ENCODE measurements at places on chromosomes 2 and 18.
A peak's percentile ranks its signal among the peaks of the same experiment; 100 is the strongest.

DNA sequence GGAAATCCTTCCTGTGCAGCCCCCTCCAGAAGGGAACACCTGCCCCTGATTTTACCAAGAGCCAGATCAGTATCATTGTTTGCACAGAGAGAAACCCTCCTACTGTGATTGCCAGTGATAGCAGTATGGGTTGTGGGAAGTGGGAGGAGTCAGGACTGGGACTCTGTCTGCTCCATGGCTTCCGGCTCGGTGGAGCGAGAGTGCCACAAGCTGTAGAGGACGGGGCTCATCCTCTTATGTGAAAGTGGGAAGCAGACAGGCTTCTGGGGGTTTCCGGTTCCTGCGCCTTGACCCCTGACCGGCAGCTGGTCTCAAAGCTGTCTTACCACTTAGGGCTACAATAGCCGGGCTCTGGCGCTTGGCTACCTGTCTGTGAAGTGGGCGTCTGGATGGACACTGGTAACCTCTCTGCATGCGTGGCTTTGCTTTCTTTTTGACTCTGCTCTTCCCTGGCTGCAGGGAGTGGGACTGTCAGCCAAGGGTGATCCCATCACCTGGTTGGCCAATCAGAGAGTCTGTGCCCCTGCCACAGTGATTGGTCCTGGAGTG lies 79.7 kb downstream of the BCL2L11 start:
- H3K27me3 ChIP-seq = no peaks in the 10 kb centered on the region
- no peaks in the 10 kb centered on the region for H3K36me3 ChIP-seq
- H3K4me1 ChIP-seq = no peaks in the 10 kb centered on the region
- no peak for DNase-seq
- H3K4me3 ChIP-seq = no peak overlapping the region
- H3K27ac ChIP-seq = no peak overlapping the region

DNA sequence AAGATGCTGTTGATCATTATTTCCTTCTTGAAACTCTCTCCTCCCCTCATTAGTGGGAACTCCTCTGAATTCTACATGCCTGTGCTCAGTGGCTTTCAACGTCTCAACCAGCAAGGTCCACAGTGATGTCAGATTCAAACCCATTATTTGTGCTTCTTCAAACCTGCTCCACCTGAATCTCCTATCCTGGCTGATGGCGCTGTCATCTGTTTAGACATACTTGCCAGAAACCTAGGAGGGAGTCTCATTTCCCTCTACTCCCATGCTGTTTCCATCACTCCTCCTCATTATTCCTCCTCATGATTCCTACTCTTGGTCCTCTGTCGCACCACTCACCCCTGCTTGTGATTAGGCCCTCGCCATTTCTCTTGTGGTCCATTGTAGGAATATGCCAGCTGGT lies 2.9 kb upstream of the LPIN2 start:
- DNase-seq = no peak
- no peaks in the 10 kb centered on the region for H3K36me3 ChIP-seq
- H3K27ac ChIP-seq = no peak overlapping the region
- no peak overlapping the region for H3K4me3 ChIP-seq
- no peaks in the 10 kb centered on the region for H3K4me1 ChIP-seq

DNA sequence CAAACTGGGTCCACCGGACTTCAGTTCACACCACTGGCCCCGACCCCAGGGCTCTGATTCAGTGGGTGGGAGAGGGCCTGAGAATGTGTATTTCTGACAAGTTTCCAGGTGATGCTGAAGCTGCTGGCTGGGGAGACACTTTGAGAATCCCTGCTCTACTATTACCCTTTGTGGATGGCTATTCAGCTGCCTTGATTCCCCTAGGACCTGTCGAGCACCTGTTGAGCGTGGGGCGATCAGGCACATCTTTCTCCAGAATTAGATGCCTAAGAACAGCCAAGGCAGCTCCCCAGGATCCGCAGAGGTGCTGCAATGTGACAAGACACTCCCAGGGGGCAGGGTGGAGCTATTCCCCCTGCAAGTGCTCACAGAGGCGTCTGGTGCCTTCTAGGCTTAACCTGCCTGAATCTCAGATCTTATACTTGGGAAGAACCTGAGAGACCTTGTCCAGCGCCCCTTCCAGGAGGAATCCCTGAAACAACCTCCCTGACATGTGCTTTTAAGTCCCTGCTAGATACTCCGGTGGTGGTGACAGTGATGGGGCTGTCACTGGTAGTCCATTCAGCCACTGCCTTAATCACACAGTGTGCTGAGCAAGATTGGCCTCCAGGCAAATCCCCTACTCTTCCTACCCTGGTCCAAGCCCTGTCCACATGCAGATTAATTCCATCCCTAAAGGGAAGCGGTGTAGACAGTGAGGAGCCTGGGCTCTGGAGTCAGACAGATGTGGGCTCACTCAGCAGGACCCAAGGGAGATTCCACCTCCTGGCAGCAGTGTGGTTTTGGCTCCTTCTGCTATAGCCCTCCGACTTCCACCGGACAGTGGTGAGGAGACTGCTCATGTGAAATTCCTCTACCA lies 43.4 kb upstream of the OTOF start:
- DNase-seq = no peak
- H3K4me3 ChIP-seq = no peak overlapping the region
- no peaks in the 10 kb centered on the region for H3K4me1 ChIP-seq
- H3K27me3 ChIP-seq = no peaks in the 10 kb centered on the region
- H3K36me3 ChIP-seq = no peaks in the 10 kb centered on the region

DNA sequence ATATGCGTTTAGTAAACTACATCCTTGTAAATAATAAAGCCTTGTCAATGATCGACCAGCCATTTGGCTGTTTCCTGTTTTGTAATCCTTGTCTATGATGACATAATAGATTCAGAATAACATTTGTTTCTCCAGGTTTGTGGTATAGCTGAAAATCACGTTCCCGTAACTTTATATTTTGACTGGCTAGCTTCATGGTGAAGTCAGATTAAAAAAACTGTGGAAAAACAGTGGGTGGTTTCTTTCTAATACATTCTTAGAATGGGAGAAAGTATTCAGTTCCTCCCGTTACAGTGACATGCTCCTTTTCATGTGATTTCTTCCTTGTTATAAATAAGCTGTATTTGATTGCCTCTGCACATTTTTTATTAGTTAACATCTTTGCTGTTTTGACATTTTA lies 366.9 kb downstream of the NYAP2 start:
- DNase-seq = no peak
- no peaks in the 10 kb centered on the region for H3K4me1 ChIP-seq
- no peaks in the 10 kb centered on the region for H3K36me3 ChIP-seq
- no peaks in the 10 kb centered on the region for H3K27me3 ChIP-seq

DNA sequence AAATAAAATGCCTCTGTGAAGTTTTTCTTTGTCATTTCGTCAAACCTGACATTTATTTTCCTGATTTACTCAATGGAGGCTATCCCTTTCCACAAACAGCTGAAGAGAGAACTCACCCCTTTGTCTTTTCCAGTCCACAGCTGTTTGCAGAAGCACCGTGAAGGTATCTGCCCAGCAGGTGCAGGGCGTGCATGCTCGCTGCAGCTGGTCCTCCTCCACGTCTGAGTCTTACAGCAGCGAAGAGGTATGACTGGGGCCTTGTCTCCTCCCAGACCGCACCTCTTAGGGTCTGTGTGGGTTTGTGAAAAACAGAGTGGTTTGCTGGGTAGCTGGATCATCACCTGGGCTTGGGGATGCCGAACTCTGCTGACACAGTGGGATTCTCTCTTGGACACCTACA lies 9.7 kb downstream of the SPP2 start:
- no peaks in the 10 kb centered on the region for H3K27me3 ChIP-seq
- H3K36me3 ChIP-seq = no peaks in the 10 kb centered on the region
- DNase-seq = no peak
- H3K4me3 ChIP-seq = no peak overlapping the region

DNA sequence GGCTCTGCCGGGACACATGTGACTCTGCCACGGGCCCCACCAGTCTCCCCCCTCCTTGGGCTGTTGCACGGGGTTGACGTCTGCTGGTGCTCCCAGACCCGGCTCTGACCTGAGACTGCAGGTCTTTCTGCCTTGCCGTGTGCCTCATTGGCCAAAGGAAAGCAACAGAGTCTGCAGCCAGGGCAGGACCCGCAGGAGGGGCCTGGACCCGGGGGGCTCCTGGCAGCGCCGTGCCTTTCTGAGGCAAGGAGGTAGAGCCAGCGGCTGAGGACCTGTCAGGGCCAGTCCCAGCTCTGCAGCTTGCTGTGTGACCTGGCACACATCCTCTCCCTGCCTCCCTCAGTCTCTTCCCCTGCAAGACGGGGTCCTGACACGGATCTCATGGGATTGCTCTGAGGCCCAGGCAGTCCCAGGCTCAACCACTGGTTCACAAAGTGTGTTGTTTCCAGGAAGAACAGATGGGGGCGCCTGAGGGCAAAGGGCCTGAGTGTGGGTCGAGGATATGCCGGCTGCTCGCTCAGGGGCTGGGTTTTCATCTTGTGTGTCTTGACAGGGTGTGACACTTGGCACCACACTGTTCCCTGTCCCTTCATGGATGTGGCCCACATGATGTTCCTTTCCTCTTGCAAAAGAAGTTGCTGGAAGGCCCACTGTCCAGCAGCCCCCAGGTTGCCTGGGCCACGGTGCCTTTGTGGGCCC lies 9.0 kb downstream of the CAPN10 start:
- no peaks in the 10 kb centered on the region for H3K27me3 ChIP-seq
- peaks cover 25% of the 10 kb centered on the region for H3K4me1 ChIP-seq
- DNase-seq = no peak

DNA sequence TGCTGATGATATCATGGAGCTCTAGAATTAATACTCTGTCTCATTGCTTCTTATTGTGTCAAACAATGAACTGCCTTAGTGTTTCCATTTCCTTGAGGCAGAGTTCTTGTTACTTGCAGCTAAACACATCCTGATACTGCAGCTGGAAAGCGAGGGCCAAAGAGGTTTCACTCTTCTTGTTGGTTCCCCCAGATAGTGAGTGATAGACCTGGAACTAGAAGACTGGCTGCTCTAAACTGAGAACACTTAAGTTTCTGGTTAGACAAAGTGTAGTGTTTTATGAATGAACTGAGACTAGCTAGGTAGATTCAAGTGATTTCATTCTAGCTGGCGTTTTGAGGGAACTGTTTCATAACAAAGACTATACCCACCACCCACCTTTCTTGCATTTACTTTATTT lies 321.7 kb downstream of the TXNL1 start:
- H3K27ac ChIP-seq = no peak overlapping the region
- no peak for DNase-seq
- no peaks in the 10 kb centered on the region for H3K36me3 ChIP-seq
- no peaks in the 10 kb centered on the region for H3K27me3 ChIP-seq
- H3K4me1 ChIP-seq = no peaks in the 10 kb centered on the region

- no peak overlapping the region for H3K4me3 ChIP-seq
- H3K27me3 ChIP-seq = no peaks in the 10 kb centered on the region
- H3K36me3 ChIP-seq = no peaks in the 10 kb centered on the region
Observed at GRCh38 chr2:207067473-207067872, 98.3 kb downstream of the KLF7 start.

- no peaks in the 10 kb centered on the region for H3K36me3 ChIP-seq
- no peak overlapping the region for H3K4me3 ChIP-seq
- no peaks in the 10 kb centered on the region for H3K27me3 ChIP-seq
Observed at GRCh38 chr2:54968561-54969218, 81.6 kb downstream of the RTN4 start.

DNA sequence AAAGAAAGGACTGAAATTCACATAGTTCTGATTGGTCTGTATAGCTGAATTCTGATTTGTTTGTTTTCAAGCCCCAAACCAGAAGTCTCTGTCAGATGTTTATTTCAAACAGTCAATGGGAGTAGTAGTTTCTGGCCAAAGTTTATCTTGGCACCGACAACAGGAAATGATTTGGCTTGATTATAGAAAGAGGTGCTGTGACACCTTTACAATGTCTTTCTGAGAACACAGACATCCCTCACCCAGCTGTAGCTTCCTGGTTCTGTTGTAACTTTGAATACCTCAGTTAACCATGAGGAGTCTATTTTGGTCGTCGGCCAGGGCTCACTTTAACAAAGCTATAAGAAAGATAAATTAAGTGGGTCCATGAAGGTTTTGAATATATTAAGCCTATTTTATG lies 545.0 kb upstream of the ZNF804A start:
- H3K27me3 ChIP-seq = no peaks in the 10 kb centered on the region
- no peak overlapping the region for H3K27ac ChIP-seq
- H3K4me1 ChIP-seq = no peaks in the 10 kb centered on the region
- no peaks in the 10 kb centered on the region for H3K36me3 ChIP-seq
- H3K4me3 ChIP-seq = no peak overlapping the region
- DNase-seq = peak; percentile 48

GRCh38 chr2:229586746-229587705 lies 127.3 kb downstream of the DNER start:
- H3K36me3 ChIP-seq = no peaks in the 10 kb centered on the region
- H3K4me3 ChIP-seq = no peak overlapping the region
- no peaks in the 10 kb centered on the region for H3K4me1 ChIP-seq
- no peaks in the 10 kb centered on the region for H3K27me3 ChIP-seq
- peak overlapping the region; percentile 43 for H3K27ac ChIP-seq

GRCh38 chr2:107064750-107065149 lies 178.8 kb upstream of the ST6GAL2 start:
- no peaks in the 10 kb centered on the region for H3K36me3 ChIP-seq
- H3K4me3 ChIP-seq = no peak overlapping the region
- no peak overlapping the region for H3K27ac ChIP-seq
- DNase-seq = no peak

GRCh38 chr2:222919841-222920526 lies 59.1 kb downstream of the ACSL3 start:
- DNase-seq = no peak
- H3K4me1 ChIP-seq = no peaks in the 10 kb centered on the region
- H3K27me3 ChIP-seq = no peaks in the 10 kb centered on the region

DNA sequence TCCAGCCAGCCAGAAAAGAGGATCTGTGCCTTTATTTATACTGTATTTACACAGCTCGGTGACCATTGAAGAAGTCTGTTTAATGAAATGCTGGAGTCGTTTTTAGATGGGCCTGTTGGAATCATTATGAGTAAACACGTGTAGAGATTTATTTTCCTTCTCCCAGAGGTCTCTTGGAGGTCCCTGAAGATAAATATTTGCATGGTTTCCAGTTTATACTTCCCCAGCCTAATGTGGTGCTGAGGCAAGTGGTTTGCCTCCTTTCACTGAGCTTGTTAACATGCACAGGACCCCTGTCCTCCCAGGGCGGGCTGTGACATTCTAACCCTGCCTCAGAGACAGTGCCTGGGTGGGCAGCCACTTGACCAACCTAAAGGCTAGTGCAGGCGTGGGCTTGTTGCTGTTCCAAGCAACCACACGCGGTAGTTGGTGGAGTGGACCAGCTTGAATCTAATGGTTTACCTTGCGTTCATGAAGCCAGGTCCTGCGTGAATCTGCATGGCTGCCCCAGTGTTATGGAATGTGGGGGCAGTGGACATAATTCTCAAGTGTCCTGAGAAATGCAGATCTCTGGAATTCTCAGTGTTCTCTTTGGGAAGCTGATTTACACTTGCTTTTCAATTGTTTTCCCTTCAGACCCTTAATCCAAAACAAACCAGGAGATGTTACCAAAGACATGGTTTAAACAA lies 130.2 kb upstream of the DLX2 start:
- H3K27me3 ChIP-seq = no peaks in the 10 kb centered on the region
- H3K36me3 ChIP-seq = no peaks in the 10 kb centered on the region
- H3K4me3 ChIP-seq = no peak overlapping the region
- peak overlapping the region; percentile 53 for H3K27ac ChIP-seq
- peaks cover 6% of the 10 kb centered on the region for H3K4me1 ChIP-seq
- DNase-seq = no peak

Data from prostate gland (tissue), 2 donors.